NCI-H774 (cell line): ENCODE measurements at places on chromosomes 1 and 21.

DNA sequence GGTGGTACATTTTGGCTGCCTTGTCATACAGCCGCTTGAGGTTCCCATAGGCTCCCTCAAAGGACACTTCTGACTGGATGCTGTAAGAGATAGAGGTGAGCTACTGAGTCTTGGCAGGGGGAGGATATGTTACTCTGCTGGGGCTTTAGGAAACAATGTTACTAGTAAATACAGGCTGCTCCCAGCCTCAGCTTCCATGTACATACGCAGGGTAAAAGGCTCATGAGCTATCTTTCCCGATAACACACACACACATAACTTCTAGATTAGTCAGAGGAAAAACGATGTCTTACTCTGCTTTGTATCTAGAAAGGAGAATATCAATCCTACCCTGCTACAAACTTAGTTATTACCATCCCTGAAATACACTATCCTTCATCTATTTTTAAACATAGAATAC, 14.3 kb downstream of the SMG5 start:
- no peak for DNase-seq

DNA sequence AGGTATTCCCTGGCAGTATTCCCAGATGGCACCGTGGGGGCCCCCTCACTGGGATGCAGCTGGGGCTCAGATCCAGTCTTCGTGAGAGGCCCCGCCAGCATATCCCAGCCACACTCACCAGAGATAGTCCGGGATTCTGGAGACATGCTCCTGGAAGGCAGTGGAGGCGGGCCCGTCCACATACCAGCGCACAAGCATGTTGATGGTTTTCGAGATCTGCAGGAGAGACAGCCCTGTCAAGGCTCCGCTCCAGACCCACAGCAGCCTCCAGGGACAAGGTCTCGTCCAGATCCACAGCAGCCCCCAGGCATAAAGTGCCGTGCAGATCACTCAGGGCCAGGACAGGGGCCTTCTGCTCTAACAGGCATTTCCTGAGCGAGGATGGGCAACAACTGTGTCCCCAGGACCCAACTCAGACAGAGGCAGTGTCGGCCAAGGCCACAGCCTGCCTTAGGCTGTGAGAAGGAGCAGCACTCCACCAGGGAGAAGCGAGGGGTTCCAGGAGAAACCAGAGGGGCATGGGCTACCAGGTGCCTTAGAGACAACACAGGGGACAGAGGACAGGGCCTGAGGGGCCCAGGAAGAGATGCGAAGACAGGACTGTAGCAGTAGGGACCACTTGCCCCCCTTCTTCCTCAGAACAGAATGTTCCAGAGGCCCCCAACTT, 14.8 kb downstream of the LSS start:
- DNase-seq = no peak

GRCh38 chr1:116877141-116877818, 32.4 kb upstream of the PTGFRN start:
- no peak for DNase-seq

DNA sequence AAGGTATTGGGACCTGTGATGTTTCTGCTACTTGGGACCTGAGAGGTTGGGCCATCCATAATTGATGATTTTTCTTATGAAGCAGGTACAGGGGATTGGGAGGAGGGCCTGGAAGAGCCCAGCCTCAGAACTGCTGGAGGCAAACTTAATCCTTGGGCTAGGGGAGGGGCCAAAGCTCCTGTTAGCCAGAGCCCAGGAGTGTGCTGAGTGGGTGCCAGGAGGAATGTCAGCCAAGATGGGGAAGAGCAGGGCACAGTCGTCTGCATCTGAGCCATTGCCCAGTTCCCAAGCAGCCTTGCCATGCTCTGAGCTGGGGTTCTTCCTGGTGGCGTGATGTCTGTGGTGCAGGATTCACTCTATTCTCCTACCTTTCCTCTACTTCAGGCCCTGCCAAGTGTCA, 5.8 kb downstream of the MAPKAPK2 start:
- DNase-seq = no peak

DNA sequence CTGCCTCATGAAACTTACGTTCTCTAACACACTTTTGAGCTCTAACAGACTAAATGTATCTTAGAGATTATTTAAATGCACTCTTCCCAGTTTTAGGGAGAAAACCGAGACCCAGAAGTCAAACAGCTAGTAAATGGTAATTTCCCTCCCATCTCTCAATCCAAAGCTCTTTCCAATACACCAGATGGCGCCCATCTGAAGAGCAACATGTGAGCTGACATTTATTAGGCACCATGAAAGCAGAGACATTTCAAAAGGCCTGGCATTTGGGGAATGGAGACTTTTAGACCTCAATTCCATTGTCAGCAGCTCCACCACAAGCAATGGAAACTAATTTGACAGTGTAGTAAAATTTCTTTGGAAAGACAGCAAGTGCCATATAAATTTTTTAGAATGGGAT, 191.4 kb downstream of the DAB1 start:
- no peak for DNase-seq
